ENCODE measurements at places on chromosomes 11 and 22. TPM values are rescaled to one million over a fixed set of nuclear protein-coding genes. Genes with fewer than 3 reads are reported as not detected.

UBQLNL gene
- 0.46 TPM for total RNA-seq

CDC42EP1 gene
- 3.2 TPM for total RNA-seq

CASP1 gene
- total RNA-seq = 3.7 TPM

IL17REL gene
- 0.69 TPM for total RNA-seq

OR10A4 gene
- not detected for total RNA-seq

FSHB gene
- total RNA-seq = not detected

CABP7 gene
- 2.5 TPM for total RNA-seq

ATG13 gene
- total RNA-seq = 40.4 TPM

OR5I1 gene
- total RNA-seq = not detected

APOA1 gene
- total RNA-seq = 1.4 TPM

PTPRCAP gene
- not detected for total RNA-seq

PHETA2 gene
- 3.5 TPM for total RNA-seq

MS4A13 gene
- total RNA-seq = not detected

PPP6R2 gene
- total RNA-seq = 62.1 TPM

SPON1 gene
- total RNA-seq = 89.0 TPM

Measured in diencephalon (tissue), 1 donor.